ENCODE measurements at places on chromosomes 1 and 21. TPM values are rescaled to one million over a fixed set of nuclear protein-coding genes. Genes with fewer than 3 reads are reported as not detected.

Gene GNG4
- total RNA-seq, result 109 TPM

Gene CLIC6
- not detected for total RNA-seq

Gene KCND3
- not detected for total RNA-seq

Gene UTS2
- not detected for total RNA-seq

Gene KIAA0040
- 45.6 TPM for total RNA-seq
